Hypothalamus (tissue), 51 donors: ENCODE measurements at places on chromosomes 6 and 20.

GRCh38 chr6:155333414-155333813 is 19.1 kb upstream of the TFB1M start:
- no peak for DNase-seq

GRCh38 chr20:63112491-63113219 is 103.3 kb downstream of the YTHDF1 start:
- no peak for DNase-seq

GRCh38 chr20:6836821-6837374 is 69.4 kb downstream of the BMP2 start:
- no peak for DNase-seq

- DNase-seq: no peak
These were observed 61.4 kb downstream of the DAAM2 start for GRCh38 chr6:39853604-39854003.

DNA sequence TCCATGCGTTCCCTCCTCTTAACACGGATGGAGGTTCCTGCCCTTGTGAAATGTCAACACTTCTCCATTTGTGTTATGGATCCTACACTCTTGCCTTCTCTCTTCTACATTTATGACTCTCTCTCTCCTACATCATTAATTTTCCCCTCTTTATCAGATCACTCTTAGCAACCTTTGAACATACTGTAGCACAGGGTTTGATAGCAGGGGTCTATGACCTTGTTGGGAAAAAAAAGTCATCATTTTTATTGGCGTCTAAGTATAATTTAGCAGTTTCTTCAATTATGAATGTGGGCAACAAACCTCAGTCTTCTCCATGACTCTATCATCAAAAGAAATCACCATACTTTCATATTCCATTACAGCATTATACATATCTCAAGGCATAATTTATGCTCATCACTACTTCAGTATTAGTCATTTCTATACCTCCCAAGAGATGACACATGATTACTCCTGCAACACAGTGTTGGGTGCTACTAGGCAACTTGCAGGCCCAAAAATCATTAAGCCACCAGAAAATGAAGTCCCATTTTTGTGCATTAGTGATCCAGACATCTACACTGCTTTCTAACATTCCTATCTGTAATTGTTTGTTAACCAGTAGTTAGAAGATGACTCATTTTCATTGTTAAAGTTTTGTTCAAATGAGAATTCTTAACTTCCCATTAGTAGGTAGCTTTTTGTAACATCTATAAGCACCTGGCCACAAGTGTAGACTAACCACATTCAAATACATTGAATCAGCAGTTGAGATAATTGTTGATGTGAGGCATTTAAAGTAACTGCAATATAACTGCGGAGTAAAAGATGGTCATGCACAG is 9.5 kb downstream of the CYP39A1 start:
- no peak for DNase-seq

GRCh38 chr6:7060769-7061516 is 46.8 kb upstream of the RREB1 start:
- no peak for DNase-seq

DNA sequence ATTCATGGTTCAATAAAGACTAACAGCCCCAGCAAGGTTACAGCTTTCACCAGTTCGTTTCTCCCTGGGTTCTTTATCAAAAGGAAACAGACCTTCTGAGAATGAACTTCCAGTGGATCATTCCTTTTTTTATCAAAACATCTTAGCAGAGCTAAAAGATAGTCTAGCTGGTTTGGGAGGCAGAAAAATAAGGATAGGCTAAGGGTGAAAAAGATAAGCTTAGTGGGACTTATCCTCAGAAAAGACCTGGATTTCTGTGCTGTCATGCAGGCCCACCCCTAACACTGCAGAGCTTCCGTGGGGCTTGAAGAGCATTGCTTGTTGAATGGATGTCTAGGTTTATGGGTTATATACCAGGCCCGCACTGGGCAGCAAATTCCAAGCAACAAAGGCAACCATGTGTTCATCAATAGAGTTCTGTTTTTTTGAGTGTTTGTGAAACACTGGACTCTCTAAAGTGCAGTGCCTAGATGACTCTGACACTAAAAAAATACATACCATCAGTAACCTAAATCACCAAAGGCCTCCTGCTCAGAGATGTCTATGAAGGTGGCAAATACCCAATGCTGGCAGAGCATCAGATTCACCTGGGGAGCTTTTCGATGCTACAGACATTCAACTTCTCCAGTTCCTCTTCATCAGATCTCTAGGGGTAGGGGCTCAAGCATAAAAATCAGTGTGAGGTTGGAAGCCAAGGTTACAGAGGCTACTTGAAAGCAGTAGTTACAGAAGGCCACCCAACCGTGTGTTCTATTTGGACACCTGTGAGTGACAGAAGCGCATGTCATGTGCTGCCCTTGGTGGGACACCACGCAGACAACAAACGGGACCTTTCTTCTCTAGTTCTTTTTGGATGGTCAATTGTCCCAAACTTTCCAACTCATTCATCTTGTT is 53.0 kb downstream of the TNFAIP3 start:
- no peak for DNase-seq

GRCh38 chr6:15534974-15535373 is 127.9 kb downstream of the DTNBP1 start:
- DNase-seq: no peak

- DNase-seq: no peak
These were observed 88.6 kb downstream of the PPP1R14C start for GRCh38 chr6:150231525-150231850.

- no peak for DNase-seq
These were observed 39.3 kb upstream of the APCDD1L start for GRCh38 chr20:58554541-58554940.

- no peak for DNase-seq
These were observed 19.9 kb downstream of the PFDN4 start for GRCh38 chr20:54227751-54228150.

DNA sequence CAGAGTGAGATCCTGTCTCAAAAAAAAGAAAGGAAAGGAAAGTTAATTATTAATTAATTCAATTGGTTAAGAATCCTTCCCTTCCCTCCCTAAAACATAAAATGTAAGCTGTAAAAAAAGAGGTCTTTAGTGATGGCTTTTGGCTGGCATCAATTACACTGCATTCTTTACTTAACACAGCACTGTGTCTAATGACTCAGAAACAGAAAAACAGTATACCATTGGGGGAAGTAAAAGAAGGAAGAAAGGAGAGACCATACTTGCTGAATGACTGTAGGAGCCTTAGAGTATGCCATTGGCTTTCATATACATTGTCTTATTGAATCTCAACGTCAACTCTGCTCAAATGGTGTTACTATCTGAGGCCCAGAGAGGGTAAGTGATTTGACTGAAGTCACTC is 18.3 kb upstream of the CITED2 start:
- no peak for DNase-seq

- no peak for DNase-seq
These were observed 271.5 kb downstream of the FOXA2 start for GRCh38 chr20:22312744-22313346.

GRCh38 chr6:129708496-129709195 is 1.3 kb downstream of the ARHGAP18 start:
- no peak for DNase-seq

GRCh38 chr6:155248008-155249001 is 15.5 kb upstream of the CLDN20 start:
- peak; percentile 15 for DNase-seq
